ENCODE measurements at places on chromosomes 6 and 20.
A peak's percentile ranks its signal among the peaks of the same experiment; 100 is the strongest.

DNA sequence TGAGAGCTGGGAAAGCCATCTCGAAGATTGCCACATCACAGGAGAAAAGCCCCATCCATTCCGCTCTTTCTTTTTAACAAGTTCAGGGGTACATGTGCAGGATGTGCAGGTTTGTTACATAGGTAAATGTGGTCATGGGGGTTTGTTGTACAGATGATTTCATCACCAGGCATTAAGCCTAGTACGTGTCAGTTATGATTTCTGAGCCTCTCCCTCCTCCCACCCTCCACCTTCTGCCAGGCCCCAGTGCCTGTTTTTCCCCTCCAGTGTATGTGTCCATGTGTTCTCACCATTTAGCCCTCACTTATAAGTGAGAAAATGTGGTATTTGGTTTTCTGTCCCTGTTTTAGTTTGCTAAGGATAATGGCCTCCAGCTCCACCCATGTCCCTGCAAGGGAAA is 566.5 kb upstream of the AGPAT4 start:
- DNase-seq: no peak

DNA sequence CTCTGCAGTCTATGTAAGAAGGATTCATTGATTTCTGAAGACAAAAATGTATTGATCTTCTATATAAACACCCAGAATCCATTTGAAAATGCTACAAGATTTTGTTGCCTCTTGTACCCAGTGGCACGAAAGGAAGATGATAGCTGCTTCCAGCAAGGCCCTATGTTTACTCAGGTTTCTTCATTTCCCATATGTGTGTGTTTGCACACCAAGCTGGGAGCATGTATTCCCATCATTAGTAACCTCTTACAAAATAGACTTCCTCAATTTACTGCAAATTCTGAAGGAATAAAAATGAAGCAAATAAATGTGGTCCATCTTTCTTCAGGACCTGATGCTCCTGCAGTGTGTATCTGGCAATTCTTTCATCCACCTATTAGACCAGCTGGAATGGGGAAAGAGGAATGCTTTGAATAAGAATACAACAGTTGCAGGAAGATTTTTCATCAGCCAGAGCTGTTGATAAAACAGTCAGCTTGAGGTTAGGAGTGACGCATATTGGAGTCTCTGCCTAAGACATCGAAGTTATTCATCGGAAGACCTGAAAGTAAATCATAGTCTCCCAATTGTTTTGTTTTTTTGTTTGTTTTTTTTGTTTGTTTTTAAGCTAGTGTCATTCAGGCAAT is 132.3 kb downstream of the PDE7B start:
- DNase-seq: no peak

DNA sequence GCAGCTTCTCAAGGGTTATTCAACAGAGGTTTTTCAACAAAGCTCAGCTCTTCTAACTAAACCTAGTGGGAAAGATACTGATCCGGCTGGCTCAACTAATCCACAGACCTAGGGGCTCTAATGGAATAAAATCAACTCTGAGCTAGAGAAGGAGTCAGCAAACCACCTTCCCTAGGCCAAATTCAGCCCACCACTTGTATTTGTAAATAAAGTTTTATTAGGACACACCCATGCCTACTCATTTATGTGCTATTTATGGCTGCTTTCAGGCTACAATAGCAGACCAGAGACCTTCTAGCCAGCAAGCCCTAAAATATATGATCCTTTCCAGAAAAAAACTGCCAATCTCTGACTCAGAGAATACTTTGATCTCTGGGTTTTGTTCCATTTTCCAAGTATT is 6.0 kb upstream of the RAB22A start:
- no peak for DNase-seq

DNA sequence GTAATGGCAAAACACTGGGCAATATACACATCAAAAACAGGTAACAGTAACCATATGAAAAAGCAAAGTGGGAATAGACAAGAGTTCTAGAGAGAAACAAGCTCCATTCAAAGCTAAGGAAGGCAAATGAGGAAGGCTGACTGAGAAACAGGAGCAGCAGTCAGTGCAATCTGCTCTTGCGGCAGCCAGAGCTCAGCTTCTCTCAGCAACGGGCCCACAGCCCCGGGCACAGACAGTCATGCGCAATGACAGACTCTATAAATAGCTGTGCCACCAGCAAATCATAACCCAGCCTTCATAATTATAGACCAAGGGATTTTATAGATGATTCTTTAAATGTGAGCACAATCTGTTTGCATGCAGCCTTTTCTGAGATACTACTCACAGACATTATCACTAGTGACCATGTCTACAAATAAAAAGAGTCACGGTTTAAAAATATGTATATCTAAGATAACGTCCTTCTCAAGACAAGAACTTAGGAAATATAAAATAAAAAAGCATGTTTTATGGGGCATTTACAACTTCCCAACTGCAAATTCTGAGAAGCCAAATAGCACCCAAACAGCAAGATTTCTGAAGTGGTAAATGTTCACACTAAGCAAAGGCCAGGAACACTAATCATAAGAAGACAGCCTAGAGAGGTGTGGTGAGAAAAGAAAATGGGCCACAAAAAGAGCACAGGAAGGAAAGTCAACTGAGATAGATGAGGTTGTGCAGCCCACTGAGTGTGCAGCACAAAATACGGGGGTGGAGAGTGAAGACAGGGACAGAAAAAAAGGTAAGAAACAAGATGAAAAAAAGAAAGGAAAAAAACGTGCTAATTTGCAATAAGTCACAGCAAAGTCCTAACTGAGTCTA is 39.9 kb upstream of the BEND6 start:
- peak; percentile 34 for DNase-seq

DNA sequence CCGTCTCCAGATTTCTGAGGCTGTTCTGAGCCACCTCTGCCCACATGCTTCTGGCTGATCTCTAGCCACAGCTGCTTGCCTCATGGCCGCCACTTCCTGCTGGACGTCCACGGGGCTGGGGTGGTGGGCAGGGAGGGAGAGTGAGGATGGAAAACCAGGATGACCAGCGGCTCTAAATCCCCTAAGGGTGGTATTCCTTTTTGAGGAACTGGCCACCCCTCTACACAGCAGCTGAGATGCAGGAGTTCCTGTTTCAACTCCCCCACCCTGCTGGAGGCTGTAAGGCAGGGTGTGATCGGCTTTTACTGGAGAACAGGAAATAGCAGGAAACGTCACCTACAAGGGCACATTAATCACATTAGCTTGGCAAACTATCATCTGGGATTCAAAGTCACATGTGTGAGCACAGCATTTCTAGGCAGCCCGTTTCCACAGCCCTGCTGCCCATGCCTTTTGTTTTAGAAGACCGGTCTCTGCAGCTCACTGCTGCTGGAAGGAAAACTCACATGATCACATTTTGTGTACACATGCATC is 181.6 kb upstream of the ECI2 start:
- DNase-seq: peak; percentile 31

DNA sequence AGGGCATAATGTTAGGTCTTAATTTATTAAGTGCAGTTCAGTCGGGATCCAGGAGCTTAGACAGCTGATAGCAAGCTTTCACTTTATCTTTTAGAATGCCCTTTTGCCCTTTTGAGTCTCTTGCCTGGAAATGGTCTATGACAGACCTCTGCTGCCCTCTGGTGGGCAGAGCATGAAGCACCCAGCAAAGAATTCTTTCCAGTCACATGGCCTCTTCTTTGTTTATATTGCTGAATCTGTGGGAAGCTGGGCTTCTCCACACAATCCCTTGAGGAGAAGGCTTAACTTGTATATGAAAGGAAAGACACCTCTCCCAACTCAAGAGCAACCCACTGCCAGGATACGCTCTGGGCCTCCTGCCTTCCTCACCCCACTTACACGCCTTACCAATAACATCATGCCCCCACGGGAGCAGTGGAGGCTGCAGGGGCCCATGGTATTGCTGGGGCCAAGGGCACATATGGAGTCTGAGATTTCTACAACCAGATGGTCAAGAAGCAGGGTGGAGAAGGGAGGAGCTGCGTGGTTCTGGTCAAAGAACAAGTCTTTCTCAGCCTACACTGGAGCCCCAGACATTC is 20.4 kb downstream of the WFDC3 start:
- peak; percentile 77 for DNase-seq

DNA sequence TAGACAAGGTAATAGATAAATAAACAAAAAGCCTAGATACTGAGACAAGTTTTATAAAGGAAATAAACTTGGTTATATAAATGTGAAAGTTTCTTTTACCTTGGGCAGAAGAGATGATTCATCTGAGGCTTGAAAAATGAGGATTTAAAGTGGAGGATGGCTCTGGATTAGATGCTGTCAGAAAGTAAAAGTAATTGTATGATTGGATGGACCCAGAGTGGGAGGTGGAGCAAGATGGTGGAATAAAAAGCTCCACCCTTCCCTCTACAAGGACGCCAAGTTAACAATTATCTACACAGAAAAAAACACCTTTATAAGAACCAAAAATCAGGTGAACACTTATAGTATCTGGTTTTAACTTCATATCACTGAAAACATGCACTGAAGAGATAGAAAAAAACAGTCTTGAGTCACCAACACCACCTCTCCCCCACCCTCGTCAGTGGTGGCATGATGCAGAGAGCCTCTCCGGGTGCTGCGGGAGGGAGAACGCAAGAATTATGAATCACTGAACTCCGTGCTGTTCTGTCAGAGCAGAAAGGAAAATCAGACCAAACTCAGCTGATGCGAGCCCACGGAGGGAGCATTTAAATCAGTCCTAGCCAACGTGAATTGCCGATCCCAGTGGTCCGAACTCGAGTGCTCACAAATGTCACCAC is 84.7 kb upstream of the GJE1 start:
- no peak for DNase-seq

GRCh38 chr6:44522871-44523270 is 135.4 kb downstream of the CDC5L start:
- no peak for DNase-seq

GRCh38 chr6:104477569-104477968 is 382.1 kb downstream of the HACE1 start:
- no peak for DNase-seq

DNA sequence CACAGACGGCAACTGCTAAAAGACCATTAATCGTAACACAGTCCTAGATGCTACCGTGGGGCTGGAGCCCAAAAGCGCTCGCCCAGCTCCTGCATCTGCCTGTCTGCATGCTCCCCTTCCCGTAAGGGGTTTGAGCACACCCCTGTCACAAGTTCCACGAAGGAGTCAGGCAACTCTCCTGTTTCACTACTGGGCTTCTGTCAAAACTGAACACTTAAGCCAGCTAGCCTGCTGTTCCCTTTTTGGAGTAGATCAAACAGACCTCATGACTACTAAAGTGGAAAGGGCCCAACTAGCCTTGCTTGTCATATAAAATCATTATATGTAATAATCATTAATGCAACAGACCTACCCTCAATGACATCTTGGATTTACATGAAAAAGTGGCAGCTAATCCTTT is 61.3 kb downstream of the TRMT11 start:
- DNase-seq: no peak

DNA sequence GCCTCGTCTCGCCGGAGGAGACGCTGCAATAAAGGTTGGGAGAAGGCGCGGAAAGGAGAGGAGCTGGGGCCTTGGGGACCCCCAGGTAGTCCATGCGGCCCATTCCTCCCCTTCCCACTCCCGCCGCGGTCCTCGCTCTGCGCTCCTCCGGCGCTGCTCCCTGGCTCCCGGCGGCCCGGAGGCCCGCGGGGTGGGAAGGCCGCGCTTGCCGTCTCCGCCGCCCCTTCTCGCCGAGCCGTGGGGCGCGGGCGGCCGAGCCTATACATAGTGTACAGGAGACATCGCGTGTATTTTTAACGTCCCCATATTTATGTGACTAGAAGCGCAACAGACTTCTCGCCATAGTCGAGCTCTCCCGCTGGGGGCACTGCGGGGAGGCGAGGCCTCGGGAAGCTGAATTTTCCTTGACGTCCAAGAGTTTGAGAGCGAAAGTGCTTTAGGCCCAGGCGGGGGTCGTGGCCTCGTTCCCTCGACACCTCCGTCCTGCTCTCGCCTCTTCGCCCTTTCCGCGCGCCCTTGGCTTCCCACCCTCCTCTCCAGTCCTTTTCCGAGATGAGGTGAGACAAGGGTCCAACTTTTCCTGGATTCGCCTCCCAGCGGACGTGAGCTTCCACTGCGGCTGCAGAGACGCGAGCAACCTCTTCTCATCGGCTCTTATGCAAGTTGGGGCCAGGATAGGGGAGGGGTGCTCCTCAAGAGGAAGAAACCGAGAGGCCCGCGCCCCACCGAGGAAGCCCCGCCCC is 29.0 kb downstream of the SLC12A5 start:
- DNase-seq: no peak

- DNase-seq: no peak
Measured at GRCh38 chr6:170434117-170434820, 118.8 kb downstream of the PSMB1 start.

- DNase-seq: no peak
Measured at GRCh38 chr20:64226686-64227580, 28.6 kb upstream of the PCMTD2 start.

GRCh38 chr6:84467296-84467695 is 239.9 kb upstream of the CEP162 start:
- no peak for DNase-seq

DNA sequence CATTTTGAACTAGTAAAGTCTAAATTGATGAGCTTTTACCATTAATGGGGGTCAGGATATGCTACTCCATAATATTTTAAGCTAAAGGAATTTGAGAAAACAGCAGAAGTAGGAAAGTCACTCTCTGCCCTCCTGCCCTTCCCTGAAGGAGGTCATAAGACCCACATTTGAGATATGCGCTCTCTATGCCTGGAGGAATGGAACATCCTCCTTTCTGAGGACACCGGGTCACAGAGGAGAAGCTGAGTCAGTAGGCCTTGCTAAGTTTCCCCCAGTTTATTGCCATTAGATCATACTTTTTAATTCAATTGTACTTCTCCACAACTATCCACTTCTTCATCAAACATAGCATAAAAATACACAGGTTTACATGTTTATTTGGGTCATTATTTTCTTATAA is 40.3 kb downstream of the AKAP7 start:
- DNase-seq: no peak

DNA sequence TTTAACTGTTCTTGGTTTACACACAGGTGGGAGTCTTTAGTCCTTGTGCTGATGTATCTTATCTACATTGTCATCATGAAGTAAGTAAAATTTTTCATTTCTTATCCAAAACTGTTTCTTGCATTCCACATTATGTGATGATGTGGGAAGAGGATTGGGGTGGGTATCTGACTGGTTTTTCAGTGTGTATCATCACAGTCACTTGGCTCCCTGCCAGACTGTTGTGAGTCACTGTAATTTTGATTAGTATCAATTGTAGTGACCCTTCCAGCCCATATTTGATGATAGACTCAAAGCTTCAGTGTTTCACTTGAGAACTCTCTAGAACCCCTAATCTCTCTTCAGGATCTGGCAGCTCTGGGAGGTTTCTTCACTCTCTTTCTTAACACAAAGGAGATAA is 84.5 kb upstream of the RIN2 start:
- DNase-seq: no peak
